ENCODE measurements at places on chromosomes 3 and 15.

DNA sequence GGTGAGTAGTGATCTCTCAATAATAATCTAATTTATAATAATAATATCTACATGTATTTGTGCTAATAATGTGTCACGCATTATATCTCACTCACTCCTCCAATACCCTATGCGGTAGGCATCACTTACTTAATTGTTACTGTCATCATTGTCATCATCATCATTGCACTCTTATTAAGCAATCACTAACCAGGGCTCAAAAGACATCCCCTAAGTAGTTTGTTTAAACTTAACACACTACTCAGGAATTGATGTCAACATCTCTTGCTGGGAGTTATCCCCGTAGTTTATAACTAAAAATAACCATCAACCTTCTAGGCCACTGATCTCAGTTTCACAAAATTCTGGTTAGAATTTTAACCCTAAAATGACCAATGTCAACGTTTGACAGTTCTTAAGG, 56.8 kb upstream of the ICE2 start:
- DNase-seq: no peak

DNA sequence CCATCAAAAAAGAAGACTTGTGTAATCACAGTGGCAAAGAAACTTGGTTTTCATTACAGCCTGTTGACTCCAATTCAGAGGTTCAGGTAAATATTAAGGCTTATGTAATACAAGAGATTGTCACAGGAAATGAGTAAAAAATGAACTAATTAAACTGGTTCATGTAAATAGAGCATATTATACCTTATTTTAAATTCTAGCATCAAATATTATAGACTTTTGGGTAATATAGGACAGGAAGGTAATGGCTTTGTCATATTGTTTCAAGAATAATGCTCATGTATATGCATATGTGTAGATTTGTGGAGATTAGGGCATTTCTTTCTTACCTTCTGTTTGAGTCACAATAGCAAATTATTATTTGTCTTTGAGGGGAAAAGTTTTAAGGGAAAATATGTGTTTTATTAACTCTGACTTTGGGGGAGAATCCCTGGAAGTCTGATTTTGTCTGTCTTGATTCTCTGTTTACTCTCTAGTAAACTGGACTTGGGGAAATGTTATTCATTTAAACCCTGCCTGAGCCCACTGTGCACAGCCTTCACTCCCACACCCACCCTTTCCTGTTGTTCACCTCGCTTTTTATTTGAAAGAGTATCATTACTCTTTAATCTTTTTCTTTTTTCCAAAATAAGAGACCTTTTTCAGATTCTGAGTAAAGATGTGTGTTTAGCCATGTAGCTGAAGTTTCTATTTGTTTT, 43.0 kb downstream of the RASA2 start:
- no peak for DNase-seq

GRCh38 chr3:111874177-111874820, 15.2 kb downstream of the PHLDB2 start:
- DNase-seq: peak; percentile 85

- peak; percentile 48 for DNase-seq
These were observed 10.2 kb downstream of the ACKR2 start for GRCh38 chr3:42819351-42819965.

DNA sequence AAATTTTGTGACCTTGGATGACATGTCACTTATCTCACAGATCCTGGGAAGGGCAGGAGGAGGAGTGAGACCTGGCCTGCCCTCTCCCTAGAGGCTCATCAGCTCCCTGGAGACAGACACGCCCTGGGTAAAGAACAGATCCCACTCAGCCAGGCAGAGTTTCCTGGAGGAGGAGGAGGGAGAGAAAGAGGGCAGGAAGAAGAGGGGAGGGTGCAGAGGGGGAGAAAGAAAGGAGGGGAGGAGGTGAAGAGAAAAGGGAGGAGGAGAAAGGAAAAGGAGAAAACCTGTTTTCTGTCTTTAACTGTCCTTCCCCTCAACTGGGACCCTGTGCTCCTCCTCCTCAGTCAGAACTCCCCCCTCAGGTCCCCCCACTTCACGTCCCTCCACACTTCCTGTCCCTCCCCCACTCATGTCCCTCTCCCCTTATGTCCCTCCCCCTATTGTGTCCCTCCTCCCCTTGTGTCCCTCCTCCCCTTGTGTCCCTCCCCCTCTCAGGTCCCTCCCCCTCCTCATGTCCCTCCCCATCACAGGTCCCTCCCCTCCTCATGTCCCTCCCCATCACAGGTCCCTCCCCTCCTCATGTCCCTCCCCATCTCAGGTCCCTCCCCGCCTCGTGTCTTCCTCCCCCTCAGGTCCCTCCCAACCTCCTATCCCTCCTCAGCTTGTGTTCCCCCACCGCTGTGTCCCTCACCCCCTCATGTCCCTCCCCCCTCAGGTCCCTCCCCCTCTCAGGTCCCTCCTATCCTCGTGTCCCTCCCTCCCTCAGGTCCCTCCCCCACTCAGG, 52.3 kb upstream of the CGNL1 start:
- DNase-seq: peak; percentile 83

- DNase-seq: no peak
These were observed 54.4 kb downstream of the ROPN1B start for GRCh38 chr3:126023390-126023789.

GRCh38 chr3:154517404-154517803, 87.4 kb upstream of the GPR149 start:
- no peak for DNase-seq

GRCh38 chr15:81281456-81281735, 42.5 kb downstream of the STARD5 start:
- no peak for DNase-seq

- DNase-seq: peak; percentile 3
These were observed 174.8 kb downstream of the POLR2M start for GRCh38 chr15:57881361-57881760.

DNA sequence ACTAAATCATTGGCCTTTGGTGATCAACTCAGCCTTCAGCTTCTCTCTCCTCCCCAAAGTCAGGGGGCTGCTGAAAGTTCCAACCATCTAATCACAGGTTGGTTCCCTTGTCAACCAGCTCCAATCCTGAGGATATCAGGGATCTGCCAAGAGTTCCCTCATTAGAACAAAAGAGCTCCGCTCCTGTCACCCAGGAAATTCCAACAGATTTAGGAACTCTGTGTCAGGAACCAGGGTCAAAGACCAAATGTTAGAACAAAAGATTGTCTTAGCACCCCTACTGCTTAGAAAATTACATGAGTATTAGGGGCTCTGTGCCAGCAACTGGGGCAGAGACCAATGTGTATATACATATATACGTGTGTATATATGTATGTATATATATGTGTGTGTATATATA, 32.3 kb upstream of the RAB7A start:
- DNase-seq: no peak

GRCh38 chr3:148081926-148082325, 615.8 kb upstream of the AGTR1 start:
- DNase-seq: no peak

DNA sequence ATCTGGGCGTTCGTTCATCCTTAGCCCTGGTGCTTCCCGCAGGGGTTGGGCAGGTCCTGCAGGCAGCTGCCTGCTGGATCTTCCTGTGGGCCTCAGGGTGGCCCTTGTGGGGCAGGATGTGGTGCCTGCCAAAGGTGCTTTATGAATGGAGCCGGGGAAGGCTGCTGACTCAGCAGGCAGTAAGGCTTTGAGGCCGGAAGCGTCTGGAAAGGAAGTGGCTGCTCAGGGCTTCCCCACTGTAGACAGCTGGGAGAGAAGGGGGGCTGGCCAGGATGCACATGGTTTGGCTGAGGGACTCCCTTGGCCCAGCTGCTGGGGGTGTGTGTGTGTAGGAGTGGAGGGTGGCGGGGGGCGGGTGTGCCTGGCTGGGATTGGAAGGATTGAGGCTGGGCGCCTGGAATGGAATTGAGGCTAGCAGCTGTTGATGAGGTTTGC, 12.9 kb downstream of the CD276 start:
- peak; percentile 95 for DNase-seq

DNA sequence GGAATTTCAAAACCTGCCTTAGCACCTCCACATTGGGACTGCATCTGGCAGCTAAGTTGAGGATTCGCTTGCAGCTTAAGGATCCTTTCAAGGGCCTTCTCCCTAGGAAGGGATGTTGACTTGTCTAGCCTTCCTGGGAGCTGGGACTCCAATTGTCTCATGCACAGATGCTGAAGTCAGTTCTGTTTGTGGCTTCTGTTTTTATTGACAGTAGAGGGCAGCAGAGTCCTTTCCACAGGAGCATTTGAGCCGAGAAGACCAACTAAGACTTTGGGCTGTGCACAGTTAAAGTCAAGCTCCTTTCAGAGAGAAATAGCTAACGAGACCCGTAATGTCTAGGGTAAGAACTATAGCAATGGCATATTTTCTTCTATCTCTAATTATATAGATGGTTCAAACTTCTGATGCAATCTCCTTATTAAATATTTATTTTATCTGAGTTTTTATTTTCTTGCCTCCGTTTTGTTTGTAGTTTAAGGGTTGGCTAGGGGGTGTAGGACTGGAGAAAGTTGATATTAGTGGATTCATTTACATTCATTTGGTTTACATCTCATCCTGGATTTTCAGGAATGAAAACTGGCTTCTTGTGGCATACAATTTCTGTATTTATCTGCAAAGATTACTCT, 59.7 kb upstream of the KBTBD8 start:
- peak; percentile 67 for DNase-seq

GRCh38 chr15:25248583-25249235, 190.1 kb downstream of the UBE3A start:
- no peak for DNase-seq

- peak; percentile 40 for DNase-seq
These were observed 294.3 kb upstream of the GBE1 start for GRCh38 chr3:82055792-82056191.

DNA sequence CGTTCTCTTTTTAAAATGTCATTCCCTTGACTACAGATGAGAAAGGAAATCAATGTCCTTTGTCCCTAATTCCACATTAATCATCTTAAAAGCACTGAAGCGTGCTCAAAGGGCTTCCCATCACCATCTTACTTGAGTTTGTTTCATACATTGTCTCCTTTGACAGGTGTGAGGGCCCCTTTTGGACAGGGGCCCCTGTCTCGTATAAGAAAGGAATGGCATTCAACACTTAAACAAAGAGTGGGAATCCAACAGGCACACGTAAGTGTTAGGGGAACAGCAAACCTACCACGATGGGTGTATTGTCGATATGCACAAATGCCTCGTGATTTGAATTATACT, 5.0 kb downstream of the SSUH2 start:
- DNase-seq: no peak

GRCh38 chr3:152910966-152911365, 76.0 kb downstream of the P2RY1 start:
- no peak for DNase-seq

DNA sequence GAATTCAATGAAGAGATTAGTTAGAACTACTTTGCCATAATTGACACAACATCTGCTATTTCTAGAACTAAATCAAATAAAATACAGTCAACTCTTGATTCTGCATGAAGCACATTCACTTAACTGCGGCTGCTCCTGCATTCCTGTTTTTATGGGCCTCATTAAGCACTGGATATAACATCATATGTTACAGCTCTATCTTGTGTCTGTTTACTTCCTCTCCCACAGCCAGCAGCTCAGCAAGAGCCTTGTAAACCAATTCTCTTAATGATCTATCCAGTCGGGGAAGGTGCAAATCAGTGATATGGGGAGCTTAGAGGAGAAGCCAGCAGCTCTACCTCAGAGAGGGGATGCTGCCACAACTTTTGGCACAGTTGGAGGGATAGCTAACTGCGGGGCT, 329.2 kb downstream of the ARRDC4 start:
- DNase-seq: no peak

GRCh38 chr3:48991851-48992545, 2.0 kb downstream of the P4HTM start:
- no peak for DNase-seq

- no peak for DNase-seq
These were observed 953.4 kb downstream of the AGBL1 start for GRCh38 chr15:87033056-87033455.

- peak; percentile 73 for DNase-seq
These were observed 72.7 kb downstream of the IL1RAP start for GRCh38 chr3:190586631-190587011.

- DNase-seq: peak; percentile 73
These were observed 28.5 kb downstream of the KLHL25 start for GRCh38 chr15:85766001-85766831.

DNA sequence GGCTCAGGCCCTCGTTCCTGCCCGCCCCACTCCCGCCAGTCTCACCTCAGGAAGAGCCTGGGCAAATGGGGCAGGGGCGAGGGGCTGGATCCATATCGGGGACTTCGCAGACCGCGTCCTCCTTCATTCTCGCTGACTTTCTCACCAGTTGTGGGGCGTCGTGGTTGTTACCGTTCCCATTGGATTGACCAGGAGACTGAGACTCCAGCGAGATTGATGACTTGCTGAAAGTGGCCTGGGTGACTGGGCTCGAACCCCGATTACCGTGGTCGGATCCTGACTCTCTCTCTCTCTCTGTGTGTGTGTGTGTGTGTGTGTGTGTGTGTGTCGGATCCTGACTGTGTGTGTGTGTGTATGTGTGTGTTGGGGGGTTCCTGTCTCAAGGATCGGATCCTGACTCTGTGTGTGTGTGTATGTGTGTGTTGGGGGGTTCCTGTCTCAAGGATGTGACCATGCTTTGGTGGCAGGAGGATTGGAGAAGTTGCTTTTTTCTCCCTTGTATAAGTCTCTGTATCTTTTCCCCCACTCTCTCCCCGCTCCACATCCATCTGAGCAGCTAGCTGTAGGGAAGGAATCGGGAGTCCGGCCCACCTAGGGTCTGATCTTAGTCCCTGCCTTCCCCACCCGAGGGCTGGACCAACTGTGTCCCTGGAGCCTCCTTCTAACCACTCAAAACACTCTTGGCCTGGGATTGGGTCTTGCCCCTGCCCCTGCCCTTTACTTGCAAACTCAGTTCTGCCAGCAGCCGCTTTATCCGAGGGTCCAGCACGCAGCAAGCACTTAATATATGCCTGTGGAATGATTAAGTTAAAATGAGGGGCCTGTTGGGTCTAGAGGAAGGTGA, 603 bp downstream of the PLEKHO2 start:
- peak; percentile 35 for DNase-seq

GRCh38 chr3:113275583-113275928, 64.2 kb downstream of the BOC start:
- DNase-seq: no peak

- peak; percentile 73 for DNase-seq
These were observed 37.7 kb downstream of the TM4SF4 start for GRCh38 chr3:149512073-149512782.

GRCh38 chr15:78211189-78211921, 23.0 kb downstream of the ACSBG1 start:
- no peak for DNase-seq

- no peak for DNase-seq
These were observed 239.3 kb upstream of the CNTN6 start for GRCh38 chr3:853489-853888.

DNA sequence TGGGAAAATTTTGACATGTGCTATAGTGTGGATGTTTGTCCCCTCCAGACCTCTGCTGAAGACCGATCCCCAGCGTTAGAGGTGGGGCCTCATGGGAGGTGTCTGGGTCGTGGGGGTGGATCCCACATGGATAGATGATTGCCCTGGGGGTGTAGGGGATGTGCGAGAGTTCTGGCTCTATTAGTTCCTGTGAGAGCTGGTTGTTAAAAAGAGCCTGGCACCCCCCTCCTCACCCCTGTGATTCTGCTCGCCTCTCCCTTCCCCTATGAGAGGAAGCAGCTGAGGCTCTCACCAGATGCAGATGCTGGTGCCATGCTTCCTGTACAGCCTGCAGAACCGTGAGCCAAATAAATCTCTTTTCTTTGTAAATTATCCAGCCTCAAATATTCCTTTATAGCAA, 67.4 kb downstream of the ATP10A start:
- no peak for DNase-seq
